ENCODE measurements at places on chromosomes 16 and 17.

- no peak for DNase-seq
Observed at GRCh38 chr17:19670908-19671307, 22.4 kb downstream of the ALDH3A2 start.

- no peak for DNase-seq
Observed at GRCh38 chr16:53048139-53048915, 4.4 kb downstream of the CHD9NB start.

- no peak for DNase-seq
Observed at GRCh38 chr17:37191219-37191618, 184.6 kb upstream of the C17orf78 start.

GRCh38 chr16:12572316-12572985 lies 231.2 kb downstream of the CPPED1 start:
- no peak for DNase-seq

GRCh38 chr17:57794841-57795240 lies 49.7 kb upstream of the CCDC182 start:
- DNase-seq = no peak
